ENCODE measurements at places on chromosomes 4 and X. TPM values are rescaled to one million over a fixed set of nuclear protein-coding genes. Genes with fewer than 3 reads are reported as not detected.

GRCh38 chr4:181105487-181105886 is 1137.7 kb upstream of the TENM3 start:
- H3K27me3 ChIP-seq, result no peaks in the 10 kb centered on the region
- H3K4me3 ChIP-seq, result no peak overlapping the region
- DNase-seq, result no peak
- no peaks in the 10 kb centered on the region for H3K4me1 ChIP-seq

- no peak overlapping the region for H3K4me3 ChIP-seq
- DNase-seq, result no peak
- no peak overlapping the region for H3K27ac ChIP-seq
- no peaks in the 10 kb centered on the region for H3K27me3 ChIP-seq
- H3K4me1 ChIP-seq, result no peaks in the 10 kb centered on the region
These were observed 8.7 kb downstream of the ATP5ME start for GRCh38 chr4:665381-665750.

- no peaks in the 10 kb centered on the region for H3K4me1 ChIP-seq
- no peak for DNase-seq
- no peaks in the 10 kb centered on the region for H3K36me3 ChIP-seq
- no peak overlapping the region for H3K27ac ChIP-seq
- H3K4me3 ChIP-seq, result no peak overlapping the region
- H3K27me3 ChIP-seq, result no peaks in the 10 kb centered on the region
These were observed 130.9 kb downstream of the AR start for GRCh38 chrX:67674741-67675140.

DNA sequence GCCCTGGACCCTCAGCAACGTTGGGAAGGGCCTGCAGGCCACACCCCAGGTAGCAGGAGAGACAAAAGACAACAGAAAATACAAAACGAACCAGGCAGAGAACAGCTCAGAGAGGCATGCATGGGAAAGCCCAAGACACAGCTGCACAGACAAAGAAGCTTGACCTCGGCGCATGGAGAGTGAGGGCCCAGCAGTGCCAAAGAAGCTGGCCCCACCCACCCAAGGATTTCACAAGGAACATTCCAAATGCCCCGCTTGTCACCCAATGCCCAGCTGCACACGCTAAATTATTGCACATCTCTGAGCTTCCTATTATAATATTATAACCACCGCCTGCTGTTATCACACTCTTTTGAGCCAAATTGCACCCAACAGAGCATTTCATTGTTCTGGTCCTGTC is 147.7 kb upstream of the TBL1X start:
- no peak overlapping the region for H3K4me3 ChIP-seq
- no peaks in the 10 kb centered on the region for H3K27me3 ChIP-seq
- DNase-seq, result peak; percentile 59
- no peak overlapping the region for H3K27ac ChIP-seq
- H3K36me3 ChIP-seq, result no peaks in the 10 kb centered on the region

DNA sequence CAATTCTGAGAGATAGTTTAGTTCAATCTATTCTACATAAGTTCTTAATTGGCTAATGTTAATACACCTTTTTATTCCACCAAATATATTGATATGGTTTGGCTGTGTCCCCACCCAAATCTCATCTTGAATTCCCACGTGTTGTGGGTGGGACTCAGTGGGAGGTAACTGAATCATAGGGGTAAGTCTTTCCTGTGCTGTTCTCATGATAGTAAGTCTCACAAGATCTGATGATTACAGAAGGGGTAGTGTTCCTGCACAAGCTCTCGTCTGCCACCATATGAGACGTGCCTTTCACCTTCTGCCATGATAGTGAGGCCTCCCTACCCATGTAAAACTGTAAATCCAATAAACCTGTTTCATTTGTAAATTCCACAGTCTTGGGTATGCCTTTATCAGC is 11.3 kb downstream of the PPA2 start:
- no peak for DNase-seq
- H3K27me3 ChIP-seq, result no peaks in the 10 kb centered on the region
- no peak overlapping the region for H3K27ac ChIP-seq

- H3K4me3 ChIP-seq, result no peak overlapping the region
- H3K27ac ChIP-seq, result no peak overlapping the region
- DNase-seq, result peak; percentile 33
- H3K36me3 ChIP-seq, result peaks cover 46% of the 10 kb centered on the region
- no peaks in the 10 kb centered on the region for H3K27me3 ChIP-seq
These were observed 31.0 kb downstream of the NSG1 start for GRCh38 chr4:4417886-4418285.

DNA sequence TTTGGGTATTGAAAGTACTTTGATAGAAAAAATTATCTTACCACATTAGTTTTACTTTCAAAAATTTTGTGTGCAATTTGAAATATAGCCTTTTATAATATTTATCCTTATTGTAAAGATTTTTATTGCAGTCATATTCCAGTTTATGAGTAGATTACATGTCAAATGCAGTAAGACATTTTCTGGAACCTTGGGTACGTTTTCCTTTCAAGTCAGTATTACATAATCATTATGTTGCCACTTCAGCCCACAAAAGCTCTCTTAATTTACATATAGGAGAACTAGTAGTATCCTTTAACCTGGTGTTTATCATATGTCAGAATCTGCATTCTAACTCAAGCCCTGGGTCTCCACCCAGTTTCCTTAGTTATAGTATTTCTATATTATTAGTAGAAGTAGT is 98.5 kb downstream of the CENPC start:
- H3K27me3 ChIP-seq, result no peaks in the 10 kb centered on the region
- H3K4me3 ChIP-seq, result no peak overlapping the region
- no peak overlapping the region for H3K27ac ChIP-seq
- no peak for DNase-seq
- peaks cover 11% of the 10 kb centered on the region for H3K36me3 ChIP-seq

DNA sequence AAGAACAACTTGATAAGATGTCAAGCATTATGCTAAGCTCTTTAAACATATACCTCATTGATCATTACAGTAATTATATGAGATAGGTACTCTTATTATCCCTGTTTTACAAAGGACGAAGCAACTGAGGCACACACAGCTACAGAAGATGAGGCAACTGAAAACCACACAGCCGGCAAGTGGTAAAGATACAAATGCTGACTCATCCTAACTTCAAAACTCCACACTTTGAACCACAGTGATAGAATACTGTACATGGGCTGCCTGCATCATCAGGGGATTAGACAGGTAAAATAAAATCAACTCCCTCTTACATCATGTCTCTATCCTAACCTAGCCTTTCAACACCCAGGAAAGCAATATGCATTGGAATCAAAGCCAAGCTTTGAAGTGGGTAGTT is 47.8 kb downstream of the LHFPL1 start:
- no peak overlapping the region for H3K4me3 ChIP-seq
- H3K27me3 ChIP-seq, result no peaks in the 10 kb centered on the region
- no peak for DNase-seq
- no peaks in the 10 kb centered on the region for H3K4me1 ChIP-seq
- H3K27ac ChIP-seq, result no peak overlapping the region

- H3K4me3 ChIP-seq, result no peak overlapping the region
- no peaks in the 10 kb centered on the region for H3K27me3 ChIP-seq
- H3K36me3 ChIP-seq, result no peaks in the 10 kb centered on the region
- H3K4me1 ChIP-seq, result no peaks in the 10 kb centered on the region
- DNase-seq, result no peak
These were observed 34.2 kb downstream of the ELOVL6 start for GRCh38 chr4:110164251-110164650.

DNA sequence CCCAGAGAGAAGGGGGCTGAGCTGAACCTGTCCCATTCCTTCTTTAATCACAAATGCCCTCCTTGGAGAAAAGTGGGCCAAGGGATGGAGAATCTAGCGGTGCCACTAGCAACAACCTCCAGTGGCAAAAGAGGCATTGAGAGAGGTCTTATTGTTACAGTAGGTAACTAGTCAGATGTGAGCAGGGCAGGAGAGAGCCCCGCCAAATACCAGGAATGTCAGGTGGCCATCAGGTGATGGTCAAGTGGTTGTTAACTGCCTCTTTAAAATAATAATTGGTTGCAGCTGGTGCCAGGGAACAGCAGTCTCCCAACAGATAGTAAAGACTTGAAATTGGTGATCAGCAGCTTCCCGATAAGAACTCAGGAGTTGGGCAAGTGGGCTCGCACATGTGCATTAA is 116.1 kb downstream of the EVC2 start:
- H3K4me3 ChIP-seq, result no peak overlapping the region
- no peak overlapping the region for H3K27ac ChIP-seq
- no peak for DNase-seq
- H3K4me1 ChIP-seq, result no peaks in the 10 kb centered on the region
- H3K27me3 ChIP-seq, result no peaks in the 10 kb centered on the region

DNA sequence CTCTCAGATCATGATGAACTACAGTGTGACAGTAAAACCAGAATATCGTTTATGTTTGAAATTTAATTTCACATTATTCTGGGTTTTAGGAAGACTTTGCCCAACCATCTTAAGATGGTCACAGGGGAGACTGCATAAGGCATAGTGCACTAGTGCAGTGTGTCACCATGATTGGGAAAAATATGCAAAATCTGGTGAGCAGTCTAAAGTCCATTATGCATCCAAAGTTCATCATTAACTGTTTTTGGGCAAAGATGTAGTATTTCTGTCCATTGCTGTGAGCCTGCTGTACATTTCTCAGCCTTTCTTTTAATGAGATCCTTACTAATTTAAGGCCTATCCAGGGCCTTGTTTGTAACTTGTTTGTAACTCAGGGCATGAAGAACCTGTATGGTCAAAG is 11.3 kb upstream of the MFAP3L start:
- H3K4me3 ChIP-seq, result no peak overlapping the region
- H3K27me3 ChIP-seq, result no peaks in the 10 kb centered on the region
- no peaks in the 10 kb centered on the region for H3K36me3 ChIP-seq
- no peak overlapping the region for H3K27ac ChIP-seq

GRCh38 chr4:40552536-40552935 is 77.1 kb downstream of the RBM47 start:
- H3K27me3 ChIP-seq, result no peaks in the 10 kb centered on the region
- H3K36me3 ChIP-seq, result no peaks in the 10 kb centered on the region
- DNase-seq, result no peak
- peaks cover 16% of the 10 kb centered on the region for H3K4me1 ChIP-seq

DNA sequence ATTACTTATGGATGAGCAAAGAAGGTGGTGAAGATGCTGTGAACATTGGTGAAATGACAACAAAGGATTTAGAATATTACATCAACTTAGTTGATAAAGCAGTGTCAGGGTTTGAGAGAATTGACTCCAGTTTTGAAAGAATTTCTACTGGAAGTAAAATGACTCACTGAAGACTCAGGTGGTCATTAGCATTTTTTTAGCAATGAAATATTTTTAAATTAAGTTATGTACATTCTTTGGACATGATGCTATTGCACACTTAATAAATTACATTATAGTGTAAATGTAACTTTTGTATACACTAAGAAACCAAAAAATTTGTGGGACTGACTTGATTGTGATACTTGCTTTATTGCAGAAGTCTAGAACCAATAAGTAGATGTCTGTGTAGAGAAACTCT is 56.9 kb downstream of the USO1 start:
- no peaks in the 10 kb centered on the region for H3K4me1 ChIP-seq
- no peaks in the 10 kb centered on the region for H3K27me3 ChIP-seq
- H3K36me3 ChIP-seq, result peaks cover 95% of the 10 kb centered on the region
- no peak for DNase-seq

GRCh38 chr4:99640676-99641075 is 17.0 kb downstream of the C4orf54 start:
- no peaks in the 10 kb centered on the region for H3K4me1 ChIP-seq
- H3K36me3 ChIP-seq, result no peaks in the 10 kb centered on the region
- no peak overlapping the region for H3K4me3 ChIP-seq
- no peak overlapping the region for H3K27ac ChIP-seq

GRCh38 chr4:156456830-156457229 is 503.2 kb upstream of the CTSO start:
- no peaks in the 10 kb centered on the region for H3K36me3 ChIP-seq
- no peak overlapping the region for H3K4me3 ChIP-seq
- H3K27ac ChIP-seq, result no peak overlapping the region
- no peak for DNase-seq

- H3K4me1 ChIP-seq, result no peaks in the 10 kb centered on the region
- H3K36me3 ChIP-seq, result no peaks in the 10 kb centered on the region
- no peaks in the 10 kb centered on the region for H3K27me3 ChIP-seq
- H3K27ac ChIP-seq, result no peak overlapping the region
- H3K4me3 ChIP-seq, result no peak overlapping the region
- DNase-seq, result no peak
These were observed 22.4 kb upstream of the XAGE2 start for GRCh38 chrX:52346174-52347165.

Gene MAGIX
- 7.1 TPM for total RNA-seq

Gene DNAAF6
- not detected for total RNA-seq

Gene P2RY10
- 1.8 TPM for total RNA-seq

Gene SHOX
- not detected for total RNA-seq

Gene GAGE12F
- total RNA-seq, result not detected

Gene HTN1
- not detected for total RNA-seq
